ENCODE measurements at places on chromosomes 6 and 20.

- no peak for DNase-seq
These were observed 38.3 kb downstream of the PDRG1 start for GRCh38 chr20:31913431-31914157.

GRCh38 chr6:24874776-24875533, 60.8 kb downstream of the RIPOR2 start:
- DNase-seq = no peak

- DNase-seq = peak; percentile 66
These were observed 34.8 kb downstream of the MYLIP start for GRCh38 chr6:16163535-16164300.

- DNase-seq = no peak
These were observed 27.4 kb downstream of the TGM6 start for GRCh38 chr20:2408111-2408510.

DNA sequence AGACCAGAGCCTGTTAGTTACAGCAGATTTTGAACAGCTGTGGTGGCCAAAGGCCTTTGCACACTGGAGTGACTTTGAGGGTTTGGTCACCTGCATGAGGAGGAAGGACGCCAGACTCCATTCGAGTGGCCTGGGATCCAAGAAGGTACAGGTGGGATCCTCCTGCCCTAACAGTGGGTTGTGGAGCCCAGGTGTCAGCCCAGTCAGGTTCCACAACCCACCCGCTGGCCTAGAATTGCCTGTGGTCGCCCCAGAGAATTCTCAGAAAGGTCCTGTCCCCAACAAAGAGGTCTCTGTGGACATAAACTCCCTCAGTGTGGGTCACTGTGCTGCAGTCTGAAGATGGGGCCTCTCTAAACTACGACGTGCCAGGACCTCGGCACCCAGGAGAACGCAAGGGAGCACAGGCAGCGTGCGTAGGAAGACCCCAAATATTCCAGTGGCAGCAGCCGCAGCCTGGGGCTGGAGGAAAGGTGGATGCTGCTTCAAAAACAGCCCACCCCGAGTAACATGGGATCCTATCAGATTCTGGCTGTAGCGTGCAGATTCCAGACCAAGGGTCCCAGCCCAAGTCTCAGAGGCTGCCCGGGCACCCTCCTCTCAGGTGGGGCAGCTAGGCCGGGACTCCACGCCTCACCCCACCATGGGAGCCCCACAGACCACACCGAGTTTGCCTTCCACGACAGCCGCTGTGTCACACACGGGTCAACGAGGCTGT, 16.0 kb downstream of the ACSS1 start:
- no peak for DNase-seq

GRCh38 chr6:43359381-43359780, 10.1 kb downstream of the ZNF318 start:
- no peak for DNase-seq

GRCh38 chr6:162753775-162754174, 26.0 kb downstream of the PACRG start:
- DNase-seq = no peak

DNA sequence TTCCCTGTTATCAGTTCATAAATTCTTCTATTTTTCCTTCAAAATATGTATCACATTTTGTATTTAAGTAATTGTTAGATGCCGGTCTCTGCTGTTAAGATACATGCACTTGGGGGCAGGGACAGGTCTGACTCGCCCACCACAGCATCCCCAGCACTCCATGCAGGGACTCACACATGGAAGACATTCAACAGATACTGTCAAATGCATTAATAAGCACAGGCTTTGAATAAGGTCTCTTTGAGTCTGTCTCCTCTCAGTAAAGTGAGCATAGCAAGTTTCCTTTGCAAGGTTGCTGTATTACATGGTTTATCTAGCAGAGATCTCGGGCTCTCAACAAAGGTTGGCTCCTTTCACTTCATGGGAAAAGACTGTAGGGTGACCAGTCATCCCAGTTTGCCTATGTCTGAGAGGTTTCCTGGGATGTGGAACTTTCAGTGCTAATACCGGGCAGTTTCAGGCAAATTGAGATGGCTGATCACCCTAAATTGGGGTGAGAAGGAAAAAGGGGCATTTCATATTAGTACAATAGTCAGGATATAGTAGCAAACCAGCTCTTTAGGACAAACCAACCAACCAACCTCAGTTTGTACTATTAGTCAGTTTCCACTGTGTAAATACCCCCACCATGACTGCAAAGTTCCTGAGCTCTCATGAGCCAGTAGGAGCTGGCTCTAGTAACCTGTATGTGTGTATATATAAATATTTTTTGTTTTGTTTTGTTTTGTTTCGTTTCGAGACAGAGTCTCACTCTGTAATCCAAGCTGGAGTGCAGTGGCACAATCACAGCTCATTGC, 15.0 kb downstream of the JPH2 start:
- DNase-seq = peak; percentile 8

- no peak for DNase-seq
These were observed 4.6 kb downstream of the ZNF184 start for GRCh38 chr6:27468334-27468733.

DNA sequence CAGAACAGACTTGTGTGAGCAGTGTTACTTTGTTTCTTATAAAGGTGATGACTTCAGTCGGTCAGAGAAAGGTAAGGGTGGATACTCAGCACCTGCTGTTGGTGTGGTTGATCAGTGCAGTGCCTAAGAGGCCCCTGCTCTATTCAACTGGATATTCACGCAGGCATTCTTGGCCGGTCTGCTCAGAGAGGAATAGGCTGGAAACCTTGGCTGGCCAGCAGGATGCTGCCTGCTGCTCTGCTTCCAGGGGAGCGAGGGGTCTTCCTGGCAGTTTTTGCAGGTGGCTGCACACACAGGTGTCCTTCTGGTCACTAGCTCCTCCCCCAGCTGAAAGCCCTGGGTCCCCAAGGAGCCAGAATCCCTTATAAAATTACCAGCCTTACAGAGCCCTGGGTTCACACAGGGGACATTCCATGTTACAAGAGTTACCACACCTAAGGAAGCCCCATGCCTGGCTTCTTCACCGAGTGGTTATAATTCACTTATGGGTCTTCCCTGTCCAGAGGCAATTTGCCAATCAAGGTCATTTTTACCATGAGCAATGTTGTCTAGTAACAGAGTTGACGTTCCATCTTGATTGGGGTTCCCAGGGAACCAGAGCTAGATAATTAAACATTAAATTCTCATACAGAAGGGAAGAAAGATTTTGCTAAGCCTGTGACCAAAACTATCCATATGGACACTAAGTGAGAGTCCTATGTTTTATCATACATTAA, 16.4 kb downstream of the SYNJ2 start:
- DNase-seq = no peak

DNA sequence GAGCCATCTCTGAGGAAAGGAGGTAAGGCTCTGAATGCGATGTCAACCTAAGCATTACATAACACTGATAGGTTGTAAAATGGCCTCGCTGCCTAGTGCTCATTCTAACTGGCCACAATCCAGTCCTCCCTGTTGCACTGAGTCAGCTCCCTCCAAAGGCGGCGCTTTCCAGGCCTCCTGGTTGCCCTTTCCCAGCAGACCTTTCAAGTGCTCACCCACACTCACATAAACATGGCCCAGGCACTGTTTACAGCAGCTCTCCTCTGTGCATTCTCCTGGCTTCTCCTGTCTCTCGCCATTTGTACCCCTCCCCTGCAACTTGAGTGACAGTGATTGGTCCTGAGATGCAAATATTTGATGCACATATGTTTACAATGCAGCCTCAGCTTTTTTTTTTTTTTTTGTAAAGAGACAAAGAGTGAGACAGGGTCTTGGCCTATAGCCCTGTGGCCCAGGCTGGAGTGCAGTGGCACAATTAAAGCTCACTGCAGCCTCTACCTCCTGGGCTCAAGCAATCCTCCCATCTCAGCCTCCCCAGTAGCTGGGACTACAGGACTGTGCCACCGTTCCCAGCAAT, 36.8 kb upstream of the PRND start:
- DNase-seq = peak; percentile 23

DNA sequence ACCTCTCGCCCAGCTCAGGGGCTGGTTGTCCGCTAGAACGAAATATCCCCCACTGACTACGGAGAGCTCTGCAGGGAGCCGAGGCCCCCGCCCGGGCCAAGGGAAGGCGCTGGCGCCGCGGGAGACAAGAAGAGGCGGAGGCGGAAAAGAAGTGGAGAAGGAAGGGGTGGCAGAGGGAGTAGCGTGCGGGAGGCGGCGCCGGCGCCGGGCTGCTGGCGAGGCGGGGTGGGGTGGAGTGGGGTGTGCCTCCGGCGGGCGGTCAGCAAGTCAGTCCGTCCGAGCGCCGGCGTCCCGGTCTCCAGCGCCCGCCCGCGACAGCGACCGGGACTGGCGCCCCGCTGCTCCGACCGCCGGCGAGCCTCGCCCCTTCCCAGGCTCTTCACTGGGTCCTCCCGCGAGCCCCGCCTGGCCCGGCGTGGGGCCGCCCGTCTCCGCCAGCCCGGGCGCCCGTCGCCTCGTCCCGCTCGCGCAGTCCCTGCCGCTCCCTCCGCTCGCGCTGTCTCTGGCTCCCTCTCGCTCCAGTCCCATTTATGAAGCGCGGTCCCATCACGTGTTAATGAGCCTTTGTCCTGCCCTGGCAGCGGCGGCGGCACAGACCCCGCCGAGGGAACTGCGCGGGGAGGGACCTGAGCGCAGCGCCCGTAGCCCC, at the start of gene CNR1:
Gene CNR1 (minus strand): TSS at position 504 of the 649 bp plus-strand sequence. CDS start 21,073 bp downstream, outside the sequence.
- peak; percentile 8 for DNase-seq

All from fibroblast of skin of right quadriceps (primary cell).